ENCODE measurements at places on chromosomes 12 and 14.

DNA sequence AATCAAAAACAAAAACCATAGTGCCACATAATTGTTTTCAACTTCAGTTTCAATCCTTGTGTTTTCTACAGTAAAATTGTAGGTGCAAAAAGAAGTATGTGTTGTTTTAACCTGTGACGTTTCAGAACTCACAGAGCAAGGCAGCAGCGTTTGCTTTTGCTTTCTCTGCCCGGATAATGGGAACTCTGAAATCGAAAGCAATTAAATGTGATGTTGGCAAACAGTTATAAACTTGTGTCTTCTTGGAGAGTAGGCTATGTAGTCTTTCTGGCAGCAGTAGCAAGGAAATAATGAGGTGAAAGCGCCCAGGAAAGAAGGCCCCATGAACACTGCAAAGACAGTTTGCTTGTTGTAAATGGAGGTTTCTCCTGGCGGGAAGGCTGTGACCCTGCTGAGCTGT, 39.1 kb downstream of the FNTB start:
- no peak for DNase-seq

- no peak for DNase-seq
Observed at GRCh38 chr12:55815473-55815872, 2.1 kb downstream of the SARNP start.

DNA sequence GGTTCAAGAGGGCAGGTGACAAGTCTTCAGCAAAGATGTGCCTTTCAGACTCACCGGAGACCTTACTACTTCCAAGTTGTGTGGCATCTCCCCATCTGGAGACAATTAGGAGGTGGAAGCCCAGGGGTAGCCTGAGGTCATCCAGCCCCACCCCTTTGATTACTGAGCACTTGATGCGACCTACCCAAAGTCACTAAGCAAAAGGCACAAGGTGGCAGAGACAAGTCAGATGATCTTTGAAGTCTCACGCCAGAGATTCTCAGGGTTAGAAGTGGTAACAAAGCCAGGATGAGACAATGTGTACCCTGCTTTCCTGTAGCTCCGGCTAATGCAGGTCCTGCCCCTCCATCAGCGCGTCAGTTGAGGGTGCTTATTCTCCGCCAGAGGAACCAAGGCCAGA, 1.4 kb upstream of the FOXN3 start:
- DNase-seq, result no peak

GRCh38 chr14:69620211-69620611, 8.8 kb downstream of the SUSD6 start:
- DNase-seq, result no peak

DNA sequence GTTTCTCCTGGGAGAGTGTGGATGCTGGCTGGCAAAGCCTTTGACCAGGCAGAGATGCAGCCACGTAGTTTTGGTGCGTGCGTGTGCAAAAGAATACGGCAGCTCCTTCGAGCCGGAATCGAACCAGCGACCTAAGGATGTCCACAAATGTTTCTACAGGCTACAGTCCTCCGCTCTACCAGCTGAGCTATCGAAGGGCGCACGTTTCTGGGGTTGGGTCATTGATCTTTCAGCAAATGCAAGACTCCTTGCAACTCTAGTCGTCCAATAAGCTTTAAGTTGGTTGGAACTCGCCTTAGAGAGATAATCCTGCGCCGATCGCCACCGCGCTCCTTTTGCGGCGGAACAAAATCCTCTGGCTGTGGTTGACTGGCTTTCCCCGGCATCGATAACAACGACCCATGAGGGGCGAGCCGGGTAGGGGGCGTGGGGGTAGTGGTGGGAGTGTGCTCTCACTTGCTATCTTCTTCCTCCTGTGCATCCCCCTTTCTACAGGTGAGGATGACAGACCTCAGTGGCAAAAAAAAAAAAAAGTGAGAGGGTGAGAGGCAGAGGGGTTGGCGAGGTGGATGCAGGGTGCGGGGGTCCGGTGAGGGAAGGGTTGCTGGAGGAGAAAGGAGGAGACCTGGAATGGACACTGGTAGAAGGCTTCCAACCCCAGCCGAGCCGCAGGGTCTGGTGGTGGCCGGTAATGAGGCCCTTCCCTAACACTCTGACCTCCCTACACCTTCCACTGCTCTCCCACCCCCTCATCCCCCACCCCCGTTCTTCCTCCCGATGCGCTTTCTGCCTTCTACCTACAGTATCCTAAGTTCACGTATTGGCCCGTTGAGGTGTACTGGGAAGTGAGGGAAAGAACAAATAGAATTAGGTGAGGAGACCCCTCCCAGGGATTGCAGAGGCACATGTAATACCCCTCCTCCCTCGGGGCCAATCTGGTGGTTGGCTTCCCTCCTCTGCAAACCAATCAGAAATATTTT, 11.8 kb upstream of the OR6S1 start:
- DNase-seq, result no peak

GRCh38 chr12:132014915-132015280, 65.2 kb downstream of the EP400 start:
- no peak for DNase-seq

DNA sequence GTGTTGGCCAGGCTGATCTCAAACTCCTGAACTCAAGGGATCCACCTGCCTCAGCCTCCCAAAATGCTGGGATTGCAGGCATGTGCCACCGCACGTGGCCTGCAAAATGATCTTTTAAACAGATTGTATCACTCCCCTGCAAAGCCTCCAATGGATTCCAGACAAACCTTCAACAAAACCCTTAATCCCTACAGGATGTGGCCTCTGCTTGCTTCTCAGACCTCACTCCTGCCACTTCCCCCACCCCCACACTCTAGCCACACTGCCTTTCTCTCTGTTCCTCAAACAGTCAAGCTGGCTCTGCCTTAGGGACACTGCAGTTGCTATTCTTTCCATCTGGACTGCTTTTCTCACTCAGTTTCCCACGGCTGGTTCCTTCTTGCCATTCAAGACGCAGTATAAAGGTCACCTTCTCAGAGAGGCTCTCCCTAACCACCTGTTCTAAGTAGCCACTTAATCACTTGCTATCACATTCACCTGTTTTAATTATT, 47.3 kb upstream of the TMED10 start:
- no peak for DNase-seq
